ENCODE measurements at places on chromosomes 3 and 15.

- DNase-seq: no peak
Observed at GRCh38 chr3:82055792-82056191, 294.3 kb upstream of the GBE1 start.

GRCh38 chr3:40557575-40558161 is 32.9 kb downstream of the ZNF621 start:
- DNase-seq: no peak

DNA sequence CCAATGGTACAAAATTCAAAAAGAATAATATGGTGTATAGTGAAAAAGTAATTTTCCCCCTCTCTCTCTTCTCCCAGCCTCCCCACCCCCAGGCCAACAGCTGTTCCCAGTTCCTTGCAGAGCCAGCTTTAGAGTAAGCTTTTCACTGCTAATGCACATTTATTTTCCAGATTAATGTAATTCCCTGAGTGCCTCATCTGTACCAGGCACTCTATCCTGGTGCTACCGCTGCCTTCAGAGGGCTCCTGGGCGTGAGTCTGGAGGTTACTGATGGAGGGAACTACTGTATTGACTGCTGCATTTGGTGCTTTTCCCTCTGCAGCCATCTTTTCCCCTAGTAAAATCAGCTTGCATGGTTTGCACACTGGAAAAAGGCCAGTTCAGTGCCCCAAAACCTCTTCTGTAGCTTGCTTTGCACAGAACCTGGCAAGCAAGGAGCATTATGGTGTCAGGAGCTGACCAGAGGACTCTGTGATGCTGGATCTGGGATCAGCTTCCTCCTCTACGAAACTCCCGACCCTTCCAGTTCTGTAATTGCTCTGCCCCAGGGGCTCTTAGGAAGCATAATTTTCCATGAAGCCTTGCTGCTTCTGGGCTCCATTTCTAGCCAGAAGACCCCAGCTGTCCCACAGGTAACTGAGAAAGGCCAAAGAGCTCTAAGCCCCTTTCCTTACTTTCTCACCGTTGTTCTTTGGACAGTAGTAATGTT is 8.5 kb upstream of the USP3 start:
- DNase-seq: no peak

- DNase-seq: no peak
Observed at GRCh38 chr3:48518069-48518468, 14.1 kb upstream of the SHISA5 start.

GRCh38 chr3:31934018-31934417 is 47.0 kb downstream of the OSBPL10 start:
- DNase-seq: no peak

- no peak for DNase-seq
Observed at GRCh38 chr3:60333710-60334109, 917.5 kb downstream of the FHIT start.

GRCh38 chr3:179156170-179156569 is 8.0 kb downstream of the PIK3CA start:
- no peak for DNase-seq

- no peak for DNase-seq
Observed at GRCh38 chr3:57670543-57670942, 22.3 kb downstream of the DENND6A start.

- no peak for DNase-seq
Observed at GRCh38 chr3:775178-775880, 317.5 kb upstream of the CNTN6 start.

GRCh38 chr15:34904527-34904926 is 65.0 kb downstream of the AQR start:
- no peak for DNase-seq

- DNase-seq: no peak
Observed at GRCh38 chr3:175411405-175411804, 552.3 kb downstream of the NAALADL2 start.

DNA sequence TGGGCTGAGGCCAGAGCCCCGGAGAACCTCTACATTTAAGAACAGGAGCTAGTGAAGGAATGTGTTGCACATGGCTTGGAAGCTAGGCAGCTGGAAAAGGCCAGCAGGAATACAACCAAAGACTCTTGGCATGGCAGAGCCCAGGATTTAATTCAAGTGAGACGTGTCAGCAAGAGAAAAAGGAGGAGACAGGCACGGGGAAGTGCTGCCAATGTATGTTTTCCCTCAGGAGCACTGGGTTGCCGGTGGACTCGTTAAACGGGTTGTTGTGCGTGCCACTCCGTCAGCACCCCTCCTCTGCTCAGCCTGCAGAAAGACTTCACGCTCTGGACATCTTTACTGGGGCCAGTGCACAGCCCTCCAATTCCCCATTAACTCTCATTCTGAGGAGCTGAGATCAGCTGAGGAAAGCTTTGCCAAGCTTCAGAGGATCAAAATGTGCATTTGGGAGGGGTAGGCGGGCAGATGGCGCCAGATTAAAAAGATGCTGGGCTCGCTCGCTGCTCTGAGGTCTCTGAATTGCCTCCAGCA is 103.7 kb downstream of the PDZRN3 start:
- no peak for DNase-seq

DNA sequence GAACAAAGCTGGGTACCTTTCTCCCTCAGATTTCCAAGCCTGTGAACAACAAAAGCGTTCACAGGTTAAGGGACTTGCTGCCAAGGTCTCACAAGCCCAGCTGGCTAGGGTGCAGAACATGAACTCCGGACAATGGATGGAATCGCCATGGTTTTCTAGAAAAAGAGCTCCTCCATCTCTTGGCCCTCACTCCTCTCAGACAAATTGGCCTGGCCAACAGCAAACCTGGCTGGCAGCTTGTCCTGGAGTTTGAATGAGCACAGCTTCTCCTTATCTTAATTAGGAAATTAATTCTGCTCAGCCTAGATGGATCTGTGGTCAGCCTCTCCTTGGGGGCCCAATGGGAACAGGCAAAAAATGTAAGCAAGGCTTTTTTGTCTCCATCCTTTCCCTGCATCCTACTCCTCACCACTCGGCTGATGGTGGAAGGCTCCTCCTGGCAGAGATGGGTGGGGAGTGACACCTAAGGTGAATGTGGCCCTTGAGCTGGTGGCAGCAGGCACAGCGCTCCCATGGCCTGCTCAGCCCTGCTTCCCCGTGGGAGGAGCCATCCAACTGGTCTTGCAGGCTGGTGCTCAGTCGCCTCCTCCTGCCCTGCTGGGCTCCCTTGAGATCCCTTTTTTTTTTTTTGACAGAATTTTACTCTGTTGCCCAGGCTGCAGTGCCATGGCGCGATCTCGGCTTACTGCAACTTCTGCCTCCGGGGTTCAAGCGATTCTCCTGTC is 5.8 kb downstream of the KLHL25 start:
- DNase-seq: no peak

GRCh38 chr15:70267879-70268278 is 170.2 kb upstream of the TLE3 start:
- no peak for DNase-seq

DNA sequence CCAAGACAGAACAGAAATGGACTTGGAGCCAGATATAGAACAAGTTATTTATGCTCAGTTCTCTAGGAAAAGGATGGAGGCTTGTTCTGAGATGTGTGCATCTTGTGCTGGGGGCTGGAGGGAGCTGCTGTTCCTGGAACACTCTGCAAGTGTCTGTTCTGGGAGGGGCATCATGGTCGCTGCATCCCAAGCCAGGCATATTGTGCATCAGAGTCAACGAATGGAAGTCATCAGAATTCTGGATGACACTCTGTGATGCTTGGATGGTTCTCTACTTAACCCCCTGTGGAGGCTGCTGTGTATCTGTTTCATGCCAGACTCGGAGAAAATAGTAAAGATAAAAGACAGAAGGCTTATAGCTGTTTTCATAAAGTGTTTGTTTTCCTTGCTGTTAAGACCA is 34.7 kb downstream of the RPL22L1 start:
- DNase-seq: no peak

DNA sequence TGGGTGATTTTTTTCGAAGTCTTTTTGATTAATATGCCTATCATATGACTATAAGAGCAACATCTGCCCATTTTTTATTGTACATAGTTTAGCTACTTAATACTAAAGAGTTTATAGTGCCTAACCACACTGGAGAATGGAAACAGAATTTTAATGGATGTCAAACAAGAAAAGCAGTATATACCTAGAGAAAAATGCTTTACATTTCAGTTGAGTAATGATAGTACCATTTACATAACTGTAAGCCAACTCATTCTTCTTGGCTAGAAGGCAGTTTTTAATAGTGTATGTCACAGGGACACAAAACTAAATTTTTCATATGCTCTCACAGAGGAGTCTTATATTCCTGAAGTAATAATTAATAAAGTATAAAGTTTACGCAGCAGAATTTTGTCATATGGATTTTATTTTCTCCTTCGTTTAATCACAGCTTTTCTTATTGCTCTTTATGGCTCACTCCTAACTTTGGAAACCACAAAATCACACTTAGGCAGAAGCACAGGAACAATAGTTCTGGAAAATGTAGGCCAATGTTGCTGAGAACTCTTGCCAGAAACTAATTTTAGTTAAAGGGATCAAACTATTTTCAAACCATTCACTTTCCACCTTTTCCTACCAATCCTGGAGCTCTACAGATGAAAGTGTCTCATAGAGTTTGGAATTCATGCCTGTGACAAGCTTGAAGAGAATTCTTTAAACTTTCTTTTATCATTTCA is 243.6 kb downstream of the ZIC1 start:
- no peak for DNase-seq

- DNase-seq: no peak
Observed at GRCh38 chr15:84082739-84083138, 152.8 kb upstream of the GOLGA6L4 start.

Measured in activated CD4-positive, alpha-beta memory T cell treated with anti-CD3 and anti-CD28 coated beads for 36 hours (primary cell).